Neural crest cell (in vitro differentiated cells): ENCODE measurements at places on chromosomes 16 and 17. TPM values are rescaled to one million over a fixed set of nuclear protein-coding genes. Genes with fewer than 3 reads are reported as not detected.

GRCh38 chr17:65799454-65799853 lies 238.0 kb upstream of the AXIN2 start:
- DNase-seq, result no peak

ZPBP2 gene
- not detected in 2 replicates for total RNA-seq

TLCD2 gene
- total RNA-seq, result 1.1 TPM in 2 replicates

DNA sequence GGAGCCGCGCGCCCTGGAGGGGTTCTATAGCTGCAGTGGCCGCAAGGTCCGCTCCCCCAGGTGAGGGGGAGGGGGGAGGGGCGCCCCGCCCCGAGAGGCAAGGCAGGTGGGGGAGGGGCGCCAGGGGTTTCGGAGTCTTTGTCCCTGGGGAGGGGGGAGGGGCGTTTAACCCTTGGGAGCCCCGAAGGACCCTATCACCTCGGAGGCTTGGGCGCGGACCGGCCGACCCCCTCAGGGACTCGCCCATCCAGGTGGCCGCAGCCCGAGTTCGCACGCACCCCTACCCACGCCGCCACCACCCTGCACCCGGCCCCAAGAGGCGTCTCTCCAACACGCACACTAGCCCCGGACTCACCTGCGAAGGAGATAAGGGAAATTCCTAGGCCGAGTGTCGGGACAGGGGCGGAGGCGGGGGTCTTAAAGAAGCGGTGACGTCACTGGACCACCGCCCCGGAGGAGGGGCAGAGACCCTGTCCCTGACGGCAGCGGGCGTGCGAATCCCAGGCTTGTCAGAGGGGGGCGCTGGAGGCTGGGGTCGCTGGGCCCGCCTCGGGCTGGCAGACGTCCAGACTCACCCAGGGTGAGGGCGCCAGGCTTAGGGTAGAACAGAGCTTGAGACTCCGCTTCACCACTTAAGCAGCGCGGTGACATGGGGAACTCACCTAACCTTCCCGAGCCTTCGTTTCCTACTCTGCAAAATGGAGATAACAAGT lies at the start of gene CLDN6:
Gene CLDN6, minus strand, starts transcription at position 390 of the 713 bp plus-strand sequence. CDS start 2,162 bp downstream, outside the sequence.
- peak; percentile 66 for DNase-seq

TPSAB1 gene
- not detected in 2 replicates for total RNA-seq

ZNF423 gene
- total RNA-seq, result 55.0 and 55.4 TPM in 2 replicates

GRCh38 chr16:60271025-60271771 lies 1537.1 kb upstream of the GOT2 start:
- no peak for DNase-seq

GRCh38 chr17:50661795-50662391 lies 27.2 kb downstream of the ABCC3 start:
- no peak for DNase-seq

MPP2 gene
- total RNA-seq, result 26.8 and 29.8 TPM in 2 replicates

CDC6 gene
- 94.5 and 104 TPM in 2 replicates for total RNA-seq

GRCh38 chr17:7835814-7836595 lies 2.0 kb downstream of the KDM6B start:
- DNase-seq, result peak; percentile 50

DNA sequence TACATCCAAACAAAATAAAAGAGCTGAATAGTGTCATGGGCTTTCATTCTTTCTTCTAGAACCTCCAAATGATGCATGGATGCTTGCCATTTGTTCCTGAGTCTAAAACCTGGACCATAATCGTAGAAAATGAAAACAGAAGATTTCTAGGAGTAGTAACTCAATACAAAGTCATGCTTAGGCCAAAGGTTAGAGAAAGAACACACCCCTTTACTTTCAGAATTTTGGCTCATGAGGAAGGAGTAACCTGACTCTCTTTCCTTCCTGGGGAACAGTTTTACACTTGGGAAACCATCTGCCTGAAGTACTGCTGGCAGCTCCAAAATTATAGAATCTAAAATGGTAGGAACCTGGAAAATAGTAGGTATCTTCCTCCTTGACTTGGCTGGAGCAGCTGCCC lies 137.2 kb downstream of the SNX11 start:
- DNase-seq, result no peak

- no peak for DNase-seq
Measured at GRCh38 chr17:4947010-4947410, 1.3 kb downstream of the PFN1 start.

RAB26 gene
- total RNA-seq, result 0.64 and 0.98 TPM in 2 replicates

- DNase-seq, result no peak
Measured at GRCh38 chr17:4074831-4075495, 67.9 kb downstream of the ZZEF1 start.

DNA sequence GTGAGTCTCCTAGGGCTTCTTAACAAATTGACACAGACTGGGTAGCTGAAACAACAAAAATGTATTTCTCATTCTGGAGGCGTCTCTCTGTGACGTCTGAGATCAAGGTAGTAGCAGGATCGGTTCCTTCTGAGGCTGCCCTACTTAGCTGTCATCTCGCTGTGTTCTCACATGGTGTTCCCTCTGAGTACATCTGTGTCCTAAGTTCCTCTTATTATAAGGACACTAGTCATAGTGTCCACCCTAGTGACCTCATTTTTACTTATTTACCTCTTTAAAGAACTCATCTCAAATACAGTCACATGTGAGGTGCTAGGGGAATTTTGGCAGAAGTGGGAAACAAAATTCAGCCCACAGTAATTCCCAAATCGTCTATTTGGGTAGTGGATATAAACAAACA lies 529.1 kb downstream of the NPIPA7 start:
- no peak for DNase-seq

DNA sequence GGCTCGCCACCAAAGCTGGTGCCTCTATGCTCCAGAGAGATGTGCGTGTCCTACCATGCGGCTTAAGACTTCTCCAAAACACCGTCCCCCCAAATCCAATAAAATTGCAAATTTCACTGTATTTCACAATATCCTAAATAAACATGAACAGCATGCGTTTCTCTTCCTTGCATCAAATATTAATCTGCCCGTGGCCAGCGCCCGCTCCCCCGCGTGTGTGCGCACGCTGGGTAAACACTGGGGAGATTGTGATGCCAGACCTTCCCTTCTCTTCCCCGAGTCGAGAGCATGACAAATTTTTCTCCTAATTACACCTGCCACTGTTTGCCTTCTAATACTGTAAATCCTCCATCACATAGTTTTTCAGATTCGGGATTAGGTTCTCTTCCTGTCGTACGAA lies 148.1 kb downstream of the MRM1 start:
- DNase-seq, result no peak

DNA sequence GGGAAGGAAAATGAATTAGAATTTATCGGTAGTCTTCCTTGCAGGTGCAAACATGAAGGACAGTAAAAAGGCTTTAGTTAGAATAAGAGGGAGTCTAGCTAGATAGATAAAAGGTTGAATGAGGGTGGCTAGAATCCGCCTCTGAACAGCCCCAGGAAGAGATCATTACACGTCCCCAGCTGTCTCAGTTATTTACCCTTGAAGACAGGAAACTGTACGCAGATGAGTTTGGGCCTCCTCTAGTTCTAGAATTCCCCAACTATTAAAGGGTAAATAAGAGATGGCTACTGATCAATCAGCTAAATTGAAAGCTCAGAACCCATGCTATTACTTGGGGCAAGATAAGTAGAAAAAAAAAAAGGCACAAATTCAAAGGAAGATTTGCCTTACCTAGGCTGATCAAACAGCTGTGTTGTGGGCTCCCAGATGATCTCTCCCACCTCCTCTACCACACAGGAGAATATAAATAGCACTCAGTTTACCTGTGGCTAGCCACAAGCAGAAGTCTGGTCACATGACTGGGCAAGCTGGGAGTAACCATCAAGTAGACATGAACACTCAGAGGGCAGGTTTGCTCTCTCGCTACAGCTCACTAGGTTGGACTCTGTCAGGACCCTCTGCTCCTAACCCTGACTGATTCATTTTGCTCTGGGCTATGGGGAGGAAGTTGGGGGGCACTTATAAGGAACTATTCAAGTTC lies 17.0 kb downstream of the FAM117A start:
- DNase-seq, result no peak

GRCh38 chr16:24156777-24157176 lies 99.4 kb upstream of the CACNG3 start:
- DNase-seq, result no peak

DNA sequence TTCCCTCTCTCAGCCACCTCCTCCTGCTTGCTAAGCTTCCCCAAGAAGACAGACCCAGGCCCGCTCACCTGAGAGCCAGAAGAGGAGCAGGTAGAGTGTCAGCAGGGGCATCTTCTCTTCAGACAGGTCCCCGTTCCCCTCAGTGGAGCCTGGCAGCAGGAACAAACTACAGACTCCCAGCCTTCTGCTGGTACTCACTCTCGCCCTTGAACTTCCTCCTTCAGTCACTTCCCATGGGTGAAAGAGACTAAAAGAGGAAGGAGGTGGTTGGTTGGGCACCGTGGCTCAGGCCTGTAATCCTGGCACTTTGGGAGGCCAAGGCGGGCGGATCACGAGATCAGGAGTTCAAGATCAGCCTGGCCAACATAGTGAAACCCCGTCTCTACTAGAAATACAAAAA lies at the start of gene CD300LF:
Gene CD300LF, minus strand, starts transcription at position 168 of the 400 bp plus-strand sequence. Its CDS starts 57 bp downstream, at position 111.
- DNase-seq, result no peak

ALOX12 gene
- 0.16 TPM in 1 of 2 replicates, not detected in the other for total RNA-seq

TNFSF12 gene
- 4.1 and 5.4 TPM in 2 replicates for total RNA-seq

TBX2 gene
- total RNA-seq, result 16.1 and 18.7 TPM in 2 replicates

MT4 gene
- total RNA-seq, result not detected in 2 replicates

LAT gene
- total RNA-seq, result 4.9 and 6.2 TPM in 2 replicates

OR1F1 gene
- 0.35 TPM in 1 of 2 replicates, not detected in the other for total RNA-seq

CLEC18B gene
- 1.4 and 2.1 TPM in 2 replicates for total RNA-seq

DNA sequence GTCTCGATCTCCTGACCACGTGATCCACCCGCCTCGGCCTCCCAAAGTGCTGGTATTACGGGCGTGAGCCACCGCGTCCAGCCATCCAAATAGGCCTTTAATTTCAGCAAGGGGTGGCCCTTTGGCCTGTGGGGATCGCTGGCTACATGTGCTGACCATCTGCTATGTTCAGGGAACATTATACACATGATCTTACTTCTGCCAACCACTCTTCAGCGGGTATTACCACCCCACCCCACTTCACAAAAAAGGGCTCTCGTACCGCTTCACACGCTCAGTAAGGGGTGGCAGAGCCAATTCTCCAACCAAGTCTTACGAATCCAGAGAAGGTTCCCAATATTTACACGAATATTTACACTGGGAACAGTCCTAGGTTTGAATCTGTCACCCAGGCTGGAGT lies 11.8 kb downstream of the CCDC92B start:
- no peak for DNase-seq

DNA sequence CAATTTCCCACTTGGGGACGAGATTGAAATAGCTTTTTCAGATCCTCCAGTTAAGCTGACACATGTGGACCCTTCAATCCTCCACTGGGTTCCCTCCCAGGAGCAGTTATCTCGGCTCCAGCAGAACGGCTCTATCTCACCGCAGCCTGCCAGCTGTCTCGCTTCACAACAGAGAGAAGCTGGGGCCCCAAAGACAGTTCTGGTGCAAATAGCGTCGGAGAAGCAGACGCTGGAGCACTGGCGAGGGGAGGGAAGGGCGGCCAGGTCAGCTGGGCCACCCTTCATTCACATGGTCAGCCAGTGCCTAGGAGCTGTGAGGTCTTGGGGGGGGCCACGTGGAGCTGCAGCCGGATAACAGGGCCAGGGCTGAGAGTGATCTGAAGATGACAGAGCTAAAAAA lies 141.3 kb upstream of the SDK2 start:
- DNase-seq, result no peak

GRCh38 chr17:57762452-57763395 lies 17.6 kb upstream of the CCDC182 start:
- no peak for DNase-seq

DNA sequence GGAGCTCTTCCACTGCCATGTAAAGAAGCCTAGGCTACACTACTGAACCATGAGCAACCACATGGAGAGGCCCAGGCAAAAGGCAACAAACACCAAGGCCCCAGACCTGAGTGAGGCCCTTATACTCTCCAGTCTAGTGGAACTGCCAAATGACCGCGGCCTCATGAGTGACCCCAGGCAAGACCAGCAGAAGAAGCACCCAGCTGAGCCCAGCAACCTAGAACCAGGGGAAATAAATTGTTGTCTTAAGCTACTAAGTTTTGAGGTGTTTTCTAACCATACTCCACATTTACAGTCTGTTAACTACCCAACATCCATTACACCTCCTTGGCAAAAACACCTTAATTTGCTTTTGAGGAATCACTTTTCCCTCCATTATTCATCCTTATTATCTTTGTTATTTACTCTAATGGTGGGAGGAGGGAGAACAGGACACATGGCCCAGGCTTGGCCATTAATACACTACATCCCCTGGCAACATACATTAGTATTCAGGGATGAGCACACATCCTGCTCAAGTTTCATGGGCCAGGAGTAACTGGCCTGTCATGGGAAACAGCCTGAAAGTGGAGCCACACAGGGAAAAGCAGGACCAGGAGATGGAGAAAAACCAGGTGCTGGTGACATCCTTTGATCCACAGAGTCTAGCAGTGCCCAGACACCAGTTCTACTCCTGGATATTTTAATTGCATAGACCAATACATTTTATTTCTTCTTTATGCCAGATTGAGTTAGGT lies 26.2 kb downstream of the SLC39A11 start:
- no peak for DNase-seq

DNA sequence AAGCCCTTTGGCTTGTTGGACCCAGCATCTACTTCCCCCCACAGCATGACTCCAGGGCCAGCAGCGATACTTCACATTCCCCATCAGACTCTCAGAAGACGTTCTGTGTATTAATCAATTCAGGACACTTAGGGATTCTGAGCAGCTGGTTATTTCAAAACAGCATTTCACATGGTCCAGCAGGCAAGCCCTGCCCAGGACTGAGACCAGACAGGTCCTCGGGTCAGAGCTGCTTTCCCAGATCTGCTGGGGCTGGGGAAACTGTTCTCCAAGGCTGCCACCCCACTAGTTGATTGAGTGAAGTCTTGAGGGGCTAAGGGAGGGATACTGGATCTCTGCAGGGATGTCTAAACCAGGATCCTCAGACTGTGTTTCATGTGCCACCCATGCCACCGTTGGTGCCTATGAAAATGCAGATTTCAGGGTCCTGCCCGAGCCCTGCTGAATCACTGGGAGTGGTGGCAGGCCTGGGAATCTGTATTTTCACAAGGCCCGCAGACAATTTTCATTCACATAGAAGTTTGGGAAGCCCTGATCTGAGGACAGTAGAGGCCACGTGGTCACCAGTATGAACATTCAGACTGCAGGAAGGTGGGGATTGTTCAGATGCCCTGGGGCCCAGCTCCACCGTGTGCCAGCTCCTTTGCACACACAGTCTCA lies 40.6 kb upstream of the CDH5 start:
- DNase-seq, result no peak

GRCh38 chr16:546909-547770 lies 13.1 kb upstream of the PRR35 start:
- DNase-seq, result peak; percentile 78

TMEM219 gene
- total RNA-seq, result 70.7 and 74.0 TPM in 2 replicates

CD7 gene
- total RNA-seq, result not detected in 2 replicates

ABCA3 gene
- 19.6 TPM in 2 replicates for total RNA-seq

GRCh38 chr16:57647136-57647875 lies 18.9 kb downstream of the ADGRG1 start:
- DNase-seq, result no peak

- no peak for DNase-seq
Measured at GRCh38 chr16:17420816-17421215, 49.9 kb downstream of the XYLT1 start.

DNA sequence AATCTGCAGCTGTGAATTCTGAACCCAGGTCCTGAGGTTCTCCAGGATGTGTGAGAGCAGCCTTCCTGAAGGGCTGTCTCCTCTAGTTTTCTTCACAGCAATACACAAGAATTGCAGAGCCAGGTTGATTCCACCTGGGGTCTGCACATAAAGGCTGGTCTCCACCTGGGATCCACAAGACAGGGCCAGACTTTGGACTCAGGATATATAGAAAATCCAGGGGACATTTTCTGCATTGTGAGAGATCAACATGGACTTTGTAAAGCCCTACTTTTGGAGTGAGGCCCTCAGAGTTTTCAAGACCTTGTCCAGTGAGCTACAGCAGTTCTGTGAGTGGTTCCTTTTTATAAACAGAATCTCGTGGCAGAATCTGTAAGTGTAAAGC lies 6.3 kb downstream of the ZNF267 start:
- no peak for DNase-seq

CCDC154 gene
- 1.2 and 1.9 TPM in 2 replicates for total RNA-seq
